ENCODE measurements at places on chromosomes 2 and 18.
A peak's percentile ranks its signal among the peaks of the same experiment; 100 is the strongest.

DNA sequence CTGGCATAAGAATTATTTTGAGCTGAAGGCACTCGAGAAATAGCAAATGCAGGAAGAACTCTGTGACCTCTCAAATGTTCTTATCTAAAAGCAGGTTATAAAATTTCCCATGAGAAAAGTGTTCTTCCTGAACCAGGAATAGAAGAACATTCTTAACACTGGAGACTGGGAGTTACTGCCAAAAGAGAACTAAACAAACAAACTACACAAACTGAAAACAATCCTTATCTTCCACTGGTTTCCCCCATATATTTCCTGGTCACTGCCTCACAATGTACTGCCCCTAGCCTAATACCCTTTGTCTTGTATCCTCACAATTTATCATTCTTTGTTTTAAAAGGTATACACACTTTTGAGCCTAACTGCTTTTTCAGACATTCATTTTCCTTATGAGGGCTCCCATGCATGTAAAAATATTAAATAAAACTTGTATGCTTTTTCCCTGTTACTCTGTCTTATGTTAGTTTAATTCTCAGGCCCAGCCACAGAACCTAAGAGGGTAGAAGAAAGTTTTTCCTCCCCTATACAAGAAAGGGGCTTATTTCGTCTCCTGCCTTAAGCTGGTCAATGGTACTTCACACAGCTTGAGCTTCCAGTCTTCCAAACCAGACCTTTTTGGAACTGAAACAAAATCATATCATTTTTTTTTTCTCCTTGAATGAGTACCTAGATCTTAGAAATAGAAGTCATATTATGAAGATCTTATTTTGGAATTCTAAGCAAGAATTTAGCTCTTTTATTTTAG lies 110.6 kb downstream of the MSTN start:
- DNase-seq: no peak

GRCh38 chr2:44598330-44599119 lies 236.8 kb downstream of the CAMKMT start:
- no peak for DNase-seq

DNA sequence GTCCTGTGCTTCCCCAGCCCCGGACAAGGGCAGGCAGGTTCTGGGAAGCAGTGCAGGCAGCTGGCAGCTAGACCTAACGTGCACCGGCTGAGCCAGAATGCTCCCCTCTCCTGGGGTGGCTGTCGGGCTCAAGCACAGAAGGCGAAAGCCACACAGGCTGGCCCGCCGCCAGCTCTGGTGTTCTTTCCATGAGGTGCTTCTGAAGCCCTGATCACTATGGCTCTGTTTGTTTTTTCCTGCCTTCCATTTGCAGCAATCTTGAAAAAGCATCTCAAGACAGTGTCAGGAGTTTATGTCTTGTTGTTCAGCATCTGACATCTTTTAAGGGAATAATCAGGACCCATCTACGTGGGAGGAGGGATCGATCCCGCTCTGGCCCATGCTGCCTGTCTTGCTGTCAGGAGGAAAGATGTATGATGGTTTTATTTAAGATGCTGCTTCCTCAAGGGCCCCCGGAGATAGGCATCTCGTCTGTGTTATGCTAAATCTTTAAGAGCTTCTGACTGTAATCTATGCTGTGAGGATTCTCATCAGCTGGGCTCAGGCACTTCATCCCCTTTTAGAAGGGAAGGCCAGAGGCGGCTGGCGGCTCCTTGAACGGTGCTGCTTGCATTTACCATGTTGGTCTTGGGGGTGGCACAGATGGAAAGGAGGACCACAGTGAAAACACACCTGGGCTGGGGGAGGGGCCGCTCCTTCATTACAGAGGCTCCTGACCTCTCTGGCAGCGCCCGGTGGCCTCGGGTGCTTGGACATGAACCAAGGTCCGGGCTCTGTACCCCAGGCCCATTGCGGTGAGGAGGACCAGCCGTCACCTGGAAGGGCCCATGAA lies 118.5 kb upstream of the HDAC4 start:
- no peak for DNase-seq

GRCh38 chr18:31710826-31711225 lies 26.4 kb upstream of the B4GALT6 start:
- no peak for DNase-seq

GRCh38 chr18:77068321-77069312 lies 64.0 kb downstream of the MBP start:
- no peak for DNase-seq

- DNase-seq: no peak
These were observed 442.2 kb upstream of the CELF4 start for GRCh38 chr18:38007676-38008330.

DNA sequence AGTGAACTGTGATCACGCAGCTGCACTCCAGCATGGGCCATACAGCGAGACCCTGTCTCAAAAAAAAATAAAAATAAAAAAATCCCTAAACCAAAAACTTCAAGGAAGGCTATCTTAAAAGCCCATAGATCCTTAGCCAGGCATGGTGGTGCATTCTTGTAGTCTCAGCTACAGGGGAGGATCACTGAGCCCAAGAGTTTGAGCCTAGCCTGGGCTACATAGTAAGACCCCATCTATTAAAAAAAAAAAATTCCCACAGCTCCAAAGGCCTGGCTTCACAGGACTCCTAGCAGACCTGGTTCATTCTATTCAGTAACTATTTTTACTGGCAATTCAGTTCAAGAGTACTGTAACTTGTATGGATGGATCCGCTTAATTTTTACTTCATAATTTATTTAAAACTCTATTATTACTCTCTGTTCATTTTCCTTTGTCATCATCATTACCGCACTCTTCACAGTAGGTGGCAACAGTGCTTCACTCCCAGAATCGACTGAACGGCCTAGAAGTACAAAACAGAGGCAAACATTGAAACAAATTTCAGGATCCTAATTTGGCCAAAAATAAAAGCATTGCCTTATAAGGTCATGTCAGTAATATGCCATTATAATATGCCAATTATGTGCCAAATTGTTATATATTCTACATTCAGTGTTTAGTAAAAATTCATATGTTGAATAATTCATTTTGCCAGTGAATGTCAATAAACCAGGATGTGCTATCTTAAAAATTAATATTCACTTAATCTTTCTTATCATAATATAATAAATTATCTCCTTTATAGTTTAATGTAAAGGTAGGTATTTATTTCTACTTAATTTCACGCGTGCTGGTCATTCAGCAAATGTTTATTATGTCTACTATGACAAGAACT lies 14.3 kb upstream of the STAM2 start:
- DNase-seq: peak; percentile 55

GRCh38 chr2:234968631-234969305 lies 17.0 kb downstream of the SH3BP4 start:
- no peak for DNase-seq

DNA sequence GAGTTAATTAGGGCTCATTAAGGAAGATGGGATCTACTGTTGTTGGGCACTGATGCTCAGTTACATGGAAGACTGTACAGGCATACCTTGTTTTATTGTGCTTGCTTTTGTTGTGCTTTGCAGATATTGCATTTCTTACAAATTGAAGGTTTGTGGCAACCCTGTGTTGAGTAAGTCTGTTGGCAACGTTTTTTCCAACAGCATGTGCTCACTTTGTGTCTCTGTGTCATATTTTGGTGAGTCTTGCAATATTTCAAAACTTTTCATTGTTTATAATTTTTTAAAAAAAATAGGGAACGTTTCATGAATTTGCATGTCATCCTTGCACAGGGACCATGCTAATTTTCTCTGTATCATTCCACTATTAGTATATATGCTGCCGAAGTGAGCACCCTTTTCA lies 15.6 kb downstream of the PHLPP1 start:
- DNase-seq: no peak

- DNase-seq: no peak
These were observed 131.3 kb downstream of the TPO start for GRCh38 chr2:1544478-1545069.

DNA sequence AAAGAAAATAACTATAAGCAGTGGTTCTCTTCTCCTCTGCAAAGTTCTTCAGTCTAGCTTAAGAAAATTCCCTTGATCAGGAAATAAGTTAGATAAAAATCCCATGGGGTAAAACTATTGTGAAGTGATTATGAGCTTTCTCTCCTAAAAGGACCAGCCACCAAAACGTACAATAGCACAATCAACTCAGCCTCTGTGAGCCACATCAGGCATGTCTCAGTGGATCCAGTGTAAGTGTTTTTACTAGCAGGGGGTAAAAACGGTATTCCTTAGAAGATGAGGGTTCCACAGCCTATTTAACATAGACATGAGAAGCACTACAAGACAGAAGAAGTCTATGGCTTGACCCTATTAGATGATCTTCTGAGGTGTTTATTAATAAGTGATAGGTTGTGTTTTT lies 503.2 kb downstream of the PIK3C3 start:
- no peak for DNase-seq

DNA sequence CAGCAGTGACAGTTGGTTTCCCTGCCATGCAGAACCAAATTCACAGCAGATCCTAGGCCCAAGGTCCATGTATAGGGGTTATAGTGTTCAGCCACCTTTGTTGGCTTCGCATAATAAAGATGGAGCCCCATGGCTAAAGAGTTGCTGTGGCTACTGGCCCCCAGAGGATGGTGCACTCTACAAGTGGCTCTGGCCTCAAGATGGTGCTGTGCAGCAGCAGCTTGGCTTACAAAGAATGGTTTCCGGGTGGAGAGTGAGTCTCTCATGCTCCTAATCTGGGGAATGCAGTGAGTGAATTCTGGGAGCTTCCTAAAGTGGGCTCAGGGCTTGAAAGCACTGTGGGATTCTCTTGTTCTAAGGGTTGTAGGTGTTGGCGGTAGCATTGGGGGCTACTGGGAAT lies 1199.7 kb downstream of the CNTNAP5 start:
- DNase-seq: no peak

- peak; percentile 48 for DNase-seq
These were observed 12.7 kb upstream of the MAP3K2 start for GRCh38 chr2:127400533-127400896.

DNA sequence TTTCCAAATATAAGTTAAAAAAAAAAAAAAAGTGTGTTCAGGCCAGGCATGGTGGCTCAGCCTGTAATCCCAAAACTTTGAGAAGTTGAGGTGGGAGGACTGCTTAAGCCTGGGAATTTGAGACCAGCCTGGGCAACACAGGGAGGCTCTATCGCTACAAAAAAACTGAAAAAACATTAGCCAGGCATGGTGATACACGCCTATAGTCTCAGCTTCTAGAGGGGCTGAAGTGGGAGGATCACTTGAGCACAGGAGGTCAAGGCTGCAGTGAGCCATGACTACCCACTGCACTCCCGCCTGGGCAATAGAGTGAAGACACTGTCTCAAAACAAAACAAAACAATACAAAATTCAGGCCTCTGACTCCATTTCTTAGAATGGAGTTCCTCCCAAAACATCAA lies 9.2 kb downstream of the USP37 start:
- no peak for DNase-seq

DNA sequence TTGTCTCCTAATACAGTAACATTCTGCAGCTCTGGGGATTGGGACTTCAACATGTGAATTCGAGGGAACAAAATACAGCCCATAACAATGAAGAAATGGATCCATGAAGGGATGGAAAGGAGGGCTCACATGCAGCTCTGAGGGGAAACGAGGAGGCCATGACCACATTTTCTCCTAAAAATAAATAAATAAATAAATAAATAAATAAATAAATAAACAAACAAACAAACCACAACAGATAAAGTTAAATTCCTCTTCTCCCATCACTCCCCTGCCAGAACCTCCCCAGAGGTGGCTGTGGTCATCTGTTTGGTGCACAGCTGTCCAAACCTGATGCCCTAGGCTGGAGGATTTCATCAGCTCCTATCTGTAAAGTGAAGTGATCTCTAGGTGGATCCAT lies 42.7 kb downstream of the MAL start:
- DNase-seq: no peak

DNA sequence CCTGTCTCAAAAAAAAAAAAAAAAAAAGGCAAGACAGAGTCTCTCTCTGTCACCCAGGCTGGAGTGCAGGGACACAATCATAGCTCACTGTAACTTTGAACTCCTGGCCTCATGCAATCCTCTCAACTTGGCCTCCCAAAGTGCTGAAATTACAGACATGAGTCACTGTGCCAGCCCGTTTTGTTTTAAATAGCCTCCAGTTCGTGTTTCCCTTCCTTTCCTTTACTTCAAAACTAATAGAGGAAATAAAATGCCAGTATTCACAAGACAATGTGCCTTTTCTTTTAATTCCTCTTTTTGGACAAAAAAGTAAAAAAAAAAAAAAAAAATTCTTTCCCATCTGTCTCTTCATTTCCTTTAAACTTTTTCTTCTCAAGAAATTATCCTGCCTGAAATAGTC lies 54.5 kb upstream of the ACMSD start:
- no peak for DNase-seq

DNA sequence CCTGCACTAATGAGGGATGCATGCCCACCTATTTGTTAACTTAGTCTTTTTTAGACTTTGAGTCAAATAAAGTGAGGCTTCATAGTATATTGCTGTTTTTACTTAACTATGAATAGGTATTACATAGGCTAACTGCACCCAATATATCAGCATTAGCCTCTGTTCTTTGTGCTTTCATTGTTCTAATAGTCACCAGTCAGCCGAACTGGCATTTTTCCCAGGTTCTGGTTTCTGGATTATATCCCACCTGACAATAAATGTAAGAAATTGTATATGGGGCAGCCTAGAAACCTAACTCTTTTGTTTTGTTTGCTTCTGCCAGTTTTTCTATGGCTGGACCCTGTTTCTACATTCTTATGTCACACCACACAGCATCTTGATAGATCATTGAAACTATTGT lies 1672.4 kb upstream of the LRRTM1 start:
- DNase-seq: no peak

DNA sequence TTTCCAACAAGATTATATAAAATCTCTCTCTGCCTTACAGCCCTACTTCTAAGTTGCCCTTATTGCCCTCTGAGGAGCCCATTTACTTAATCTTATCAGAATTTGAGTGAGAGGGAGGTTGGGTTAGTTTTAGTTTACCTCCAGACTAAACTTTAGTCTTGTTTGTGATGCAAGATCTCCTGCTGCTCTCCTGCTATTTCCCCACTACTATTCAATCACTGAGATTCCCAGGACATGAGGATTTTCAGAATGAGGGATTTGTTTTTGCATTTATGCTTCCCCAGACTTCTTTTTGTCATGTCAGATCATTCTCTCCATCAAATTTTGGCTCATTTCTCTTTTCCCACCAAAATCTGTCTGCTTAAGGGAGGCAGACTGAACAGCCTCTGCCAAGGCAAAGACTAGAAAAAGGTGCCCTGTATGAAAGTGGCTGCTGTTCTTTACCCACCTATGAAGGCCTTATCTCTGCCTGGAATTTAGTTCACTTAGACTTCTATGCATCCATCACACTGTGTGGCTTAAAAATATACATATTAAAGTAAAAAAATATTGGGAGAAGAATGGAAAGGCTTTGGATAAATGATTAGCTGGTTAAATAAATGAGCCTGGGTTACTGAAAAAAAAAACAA lies 401.3 kb downstream of the PID1 start:
- no peak for DNase-seq

GRCh38 chr18:39627936-39628335 lies 2062.3 kb upstream of the CELF4 start:
- no peak for DNase-seq
